ENCODE measurements at places on chromosomes 5 and 9. TPM values are rescaled to one million over a fixed set of nuclear protein-coding genes. Genes with fewer than 3 reads are reported as not detected.

IFNB1 gene
- not detected for total RNA-seq

RNF180 gene
- total RNA-seq: 7.8 TPM

- no peak for DNase-seq
These were observed 576.7 kb upstream of the ADAMTS16 start for GRCh38 chr5:4563400-4563799.

DNA sequence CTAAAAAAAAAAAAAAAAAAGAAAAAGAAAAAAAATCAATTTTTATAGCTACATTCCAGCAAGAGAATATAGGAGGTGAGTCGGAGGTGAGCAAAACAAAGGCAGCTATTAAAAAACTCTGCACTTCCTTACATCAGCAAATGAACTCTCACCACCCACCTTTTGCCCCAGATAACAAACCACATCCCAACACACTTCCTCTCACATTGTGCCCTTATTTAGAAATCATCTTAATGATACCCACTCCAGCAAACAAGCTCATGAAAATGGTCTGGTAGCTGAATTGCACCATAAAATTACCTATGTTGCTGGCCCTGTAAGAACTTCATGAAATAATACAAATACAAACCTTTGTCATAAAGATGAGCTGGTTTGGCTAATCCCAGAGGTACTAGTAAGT lies 82.9 kb downstream of the CEMIP2 start:
- DNase-seq: no peak

DNA sequence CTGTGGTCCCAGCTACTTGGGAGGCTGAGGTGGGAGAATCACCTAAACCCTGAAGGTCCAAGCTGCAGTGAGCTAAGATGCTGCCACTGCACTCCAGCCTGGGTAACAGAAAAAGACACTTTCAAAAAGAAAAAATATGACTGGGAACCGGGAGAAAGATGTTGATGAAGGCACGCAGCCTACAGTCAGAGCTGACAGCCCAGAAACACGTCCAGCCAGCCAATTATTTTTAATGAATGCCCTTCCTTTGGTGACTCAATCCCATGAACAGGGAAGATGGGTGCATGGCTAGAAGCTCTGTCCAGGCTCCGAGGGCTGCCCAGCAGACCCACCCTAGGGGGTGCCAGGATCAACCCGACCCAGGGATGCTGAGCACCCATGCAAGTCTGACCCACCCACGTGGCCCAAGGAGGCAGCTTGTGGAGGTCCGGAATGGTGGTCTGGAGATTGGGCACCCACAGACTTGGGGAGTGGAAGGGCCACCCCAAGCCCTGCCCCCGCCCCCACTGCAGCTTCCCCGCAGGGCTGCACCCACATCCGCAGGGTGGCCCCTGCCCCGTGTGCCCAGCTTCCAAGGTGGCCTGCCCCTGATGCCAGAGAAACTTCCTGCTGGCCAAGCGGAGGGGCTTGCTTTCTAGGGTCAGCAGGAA lies 51.0 kb downstream of the ADAMTS2 start:
- no peak for DNase-seq

Measured in Panc1 (cell line).